ENCODE measurements at places on chromosomes 4 and X.

- DNase-seq: no peak
These were observed 18.3 kb downstream of the SPON2 start for GRCh38 chr4:1154126-1154522.

- DNase-seq: no peak
These were observed 164.0 kb downstream of the ASMT start for GRCh38 chrX:1778817-1779216.

DNA sequence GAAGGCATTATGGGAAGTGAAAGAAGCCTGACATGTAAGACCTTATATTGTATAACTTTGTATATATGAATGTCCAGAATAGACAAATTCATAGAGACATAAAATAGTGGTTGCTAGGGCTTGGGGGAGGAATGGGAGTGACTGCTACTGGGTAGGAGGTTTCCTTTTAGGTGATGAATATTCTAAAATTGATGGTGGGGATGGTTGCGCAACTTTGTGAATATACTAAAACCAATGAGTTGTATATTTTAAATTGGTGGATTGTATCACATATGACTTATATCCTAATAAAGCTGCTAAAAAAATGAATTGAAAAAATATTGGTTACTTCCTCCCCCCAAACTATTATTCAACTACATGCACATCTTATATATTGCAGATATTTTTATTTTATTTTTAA lies 70.0 kb downstream of the UCHL1 start:
- DNase-seq: no peak

GRCh38 chr4:2482693-2483092 lies 13.8 kb downstream of the RNF4 start:
- peak; percentile 39 for DNase-seq

GRCh38 chr4:153266988-153267387 lies 62.7 kb downstream of the TRIM2 start:
- DNase-seq: no peak

DNA sequence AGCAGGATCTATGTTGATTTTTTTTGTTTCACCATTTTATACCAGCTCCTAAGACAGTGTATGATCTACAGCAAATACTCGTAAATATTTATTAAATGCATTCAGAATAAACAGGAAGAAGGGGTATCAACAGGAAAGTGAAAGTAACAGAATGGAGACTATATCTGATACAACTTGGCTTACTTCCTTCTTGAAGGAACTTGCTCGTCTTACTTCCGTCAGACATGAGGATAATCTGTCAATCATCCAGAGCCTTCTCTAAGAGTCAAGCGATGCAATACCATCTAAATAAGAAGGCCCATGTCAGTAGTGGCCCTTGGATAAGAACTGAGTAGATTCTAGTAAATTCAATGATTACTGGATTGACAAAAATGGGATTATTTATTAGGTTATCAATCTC lies 84.2 kb downstream of the CAMK2D start:
- no peak for DNase-seq

DNA sequence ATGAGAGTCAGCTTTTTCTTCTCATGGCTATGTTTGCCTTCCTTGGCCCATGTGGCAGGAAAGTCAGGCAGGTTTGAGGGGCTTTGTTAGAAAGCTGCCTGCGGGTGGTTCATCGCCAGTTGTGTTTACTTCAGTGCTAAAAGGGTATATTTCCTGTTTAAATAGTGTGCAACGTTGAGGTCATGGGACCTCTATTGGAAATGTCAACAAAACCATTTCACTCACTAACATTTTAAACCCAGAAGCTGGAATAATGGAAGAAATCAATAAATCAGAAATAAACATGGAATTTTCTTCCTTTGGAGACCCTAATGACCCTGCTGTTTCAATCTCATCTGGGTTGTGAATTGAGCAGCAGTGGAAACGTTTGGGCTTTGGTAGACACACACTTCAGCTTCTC lies 185.8 kb downstream of the ANKRD50 start:
- no peak for DNase-seq

GRCh38 chr4:87853108-87853507 lies 20.3 kb downstream of the MEPE start:
- DNase-seq: peak; percentile 61

GRCh38 chr4:83548151-83548905 lies 12.4 kb downstream of the GPAT3 start:
- DNase-seq: peak; percentile 96
